Right renal cortex interstitium (tissue), 3 donors: ENCODE measurements at places on chromosomes 2 and 18.

DNA sequence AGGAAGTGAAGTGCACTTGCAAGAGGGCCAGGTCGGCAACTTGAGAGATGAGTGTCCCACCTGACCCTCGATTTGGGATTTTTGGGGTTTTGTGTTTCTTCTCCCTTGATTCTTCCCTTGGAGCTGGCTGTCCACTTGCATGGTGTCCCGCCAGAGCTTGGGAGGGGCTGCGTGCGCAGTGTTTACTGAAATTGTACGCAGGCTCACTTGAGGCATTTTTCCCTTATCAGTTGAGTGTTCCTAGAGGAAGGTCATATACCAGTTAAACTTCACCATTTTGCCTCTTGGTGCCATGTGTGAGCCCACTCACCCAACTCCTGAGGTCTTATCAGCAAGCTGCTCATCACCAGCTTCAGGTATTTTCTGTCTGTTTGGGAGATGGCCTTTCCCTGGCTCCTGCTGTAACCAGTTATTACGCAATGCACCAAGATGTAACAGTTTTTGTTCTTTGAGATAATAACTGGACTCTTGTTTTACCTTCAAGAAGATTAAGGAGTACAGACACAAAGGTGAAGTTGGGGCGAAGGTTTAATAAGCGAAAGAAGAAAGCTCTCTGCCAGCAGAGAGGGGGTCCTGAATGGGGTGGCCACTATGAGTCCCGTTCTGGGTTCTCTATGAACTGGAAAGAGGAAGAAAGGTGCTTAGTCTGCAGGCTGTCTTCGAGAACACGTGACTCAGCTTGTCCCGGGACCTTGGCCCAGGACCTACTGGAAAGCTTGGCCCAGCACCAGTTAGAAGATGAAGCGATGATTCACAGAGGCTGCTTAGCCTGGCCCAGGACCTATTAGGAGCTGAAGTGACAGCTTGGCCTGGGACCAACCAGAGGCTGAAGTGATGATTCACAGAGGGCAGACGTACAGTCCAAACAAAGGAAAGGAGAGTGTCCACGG is 21.5 kb upstream of the TXNL4A start:
- DNase-seq, result no peak

DNA sequence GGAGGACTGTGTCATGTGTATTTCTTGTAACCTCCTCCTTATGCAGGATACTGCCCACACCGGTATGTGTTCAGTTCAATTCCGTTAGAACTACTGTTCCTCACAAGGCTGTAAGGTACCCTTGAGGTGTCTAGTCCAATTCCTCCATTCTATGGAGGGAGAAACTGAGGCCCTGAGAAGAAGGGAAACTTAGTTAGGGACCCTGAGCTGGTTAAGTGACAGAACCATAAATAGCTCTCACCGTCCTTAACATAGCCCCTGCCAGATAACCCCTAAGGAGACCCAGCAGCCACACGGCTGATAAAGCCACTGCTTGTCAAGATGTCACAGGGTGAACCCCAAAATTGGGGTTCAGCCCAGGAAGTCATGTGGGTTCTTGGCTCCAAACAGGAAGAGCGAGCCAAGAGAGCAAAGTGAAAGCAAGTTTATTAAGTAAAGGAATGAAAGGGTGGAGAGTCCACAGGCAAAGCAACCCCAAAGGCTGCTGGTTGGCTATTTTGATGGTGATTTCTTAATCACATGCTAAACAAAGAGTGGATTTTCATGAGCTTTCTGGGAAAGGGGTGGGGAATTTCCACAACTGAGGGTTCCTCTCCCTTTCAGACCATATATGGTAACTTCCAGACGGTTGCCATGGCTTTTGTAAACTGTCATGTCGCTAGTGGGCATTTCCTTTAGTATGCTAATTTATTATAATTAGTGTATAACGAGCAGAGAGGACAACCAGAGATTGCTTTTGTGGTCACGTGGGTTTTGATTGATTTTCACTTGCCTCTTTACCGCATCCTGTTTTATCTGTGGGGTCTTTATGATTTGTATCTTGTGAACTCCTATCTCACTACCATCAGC is 83.4 kb upstream of the RTN4 start:
- no peak for DNase-seq

DNA sequence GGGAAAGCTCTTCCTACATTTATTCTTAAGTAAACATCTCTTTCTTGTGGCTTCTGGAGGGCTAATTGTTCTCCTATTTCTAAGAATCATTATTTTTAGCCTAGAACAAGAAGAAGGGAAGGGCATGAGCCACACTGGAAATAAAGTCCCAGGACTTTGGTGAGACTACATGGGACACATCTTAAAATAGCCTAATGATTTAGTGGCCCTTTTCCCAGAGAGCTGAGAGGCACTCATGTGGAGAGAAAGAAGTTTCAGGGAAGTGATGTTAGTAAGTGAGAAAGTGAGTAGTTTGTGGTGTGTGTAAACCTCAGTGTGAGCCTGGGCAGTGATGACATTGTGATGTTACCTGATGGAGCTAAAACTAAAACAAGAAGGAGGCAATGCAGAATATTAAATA is 14.6 kb downstream of the ITGA4 start:
- no peak for DNase-seq

- peak; percentile 75 for DNase-seq
Observed at GRCh38 chr2:48131539-48132270, 225.4 kb upstream of the FBXO11 start.

GRCh38 chr18:61402726-61403125 is 69.5 kb downstream of the CDH20 start:
- DNase-seq, result no peak

DNA sequence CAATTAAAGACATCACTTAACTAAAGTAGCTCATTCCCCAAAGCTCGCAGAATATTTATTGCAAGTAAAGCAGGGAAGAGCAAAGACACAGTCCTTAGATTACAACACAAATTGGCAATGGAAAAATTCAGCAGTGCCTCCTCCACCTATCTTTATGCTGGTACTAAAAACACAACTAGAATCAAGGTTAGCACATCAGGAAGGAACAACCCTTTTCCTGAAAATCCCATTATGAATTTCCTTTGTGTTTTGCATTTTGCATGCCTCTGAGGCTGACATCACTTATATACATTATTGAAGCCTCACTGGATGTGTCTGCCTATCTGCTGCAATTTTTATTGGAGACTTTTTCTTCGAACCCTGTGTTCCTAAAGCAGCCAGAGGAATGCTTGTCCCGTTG is 193.8 kb upstream of the STK17B start:
- DNase-seq, result no peak

- DNase-seq, result no peak
Observed at GRCh38 chr2:124258140-124258880, 233.2 kb downstream of the CNTNAP5 start.

DNA sequence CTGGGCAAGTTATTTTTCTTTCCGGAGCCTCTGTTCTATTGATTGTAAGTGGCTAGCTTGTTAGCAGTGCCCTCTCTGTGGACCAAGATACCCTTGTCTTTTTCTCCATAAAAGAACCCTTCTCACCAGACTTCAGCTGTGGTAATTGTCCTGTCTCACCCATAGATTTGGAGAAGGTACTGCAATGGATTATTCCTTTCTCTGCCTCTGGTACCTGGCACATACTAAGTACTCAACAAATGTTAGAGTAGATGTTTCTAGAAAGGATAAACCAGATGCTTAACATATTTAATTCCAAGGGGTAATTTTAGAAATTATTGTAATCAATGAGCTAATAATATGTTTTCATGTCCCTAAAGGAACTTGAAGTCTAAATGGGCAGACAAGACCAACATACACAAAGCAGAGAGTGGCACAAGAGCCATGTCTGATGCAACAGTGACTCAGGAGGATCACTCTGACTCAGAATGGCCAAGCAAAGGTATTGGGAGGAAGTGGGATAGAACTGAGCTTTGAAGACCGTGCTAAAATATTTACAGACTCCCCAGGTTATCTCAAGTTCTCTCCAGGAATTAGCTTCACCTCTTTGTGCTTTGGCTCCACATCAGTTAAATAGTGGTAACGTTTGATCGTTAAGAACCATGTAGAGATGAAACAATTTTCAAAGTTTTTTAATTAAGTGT is 129.7 kb upstream of the OSR1 start:
- DNase-seq, result no peak

DNA sequence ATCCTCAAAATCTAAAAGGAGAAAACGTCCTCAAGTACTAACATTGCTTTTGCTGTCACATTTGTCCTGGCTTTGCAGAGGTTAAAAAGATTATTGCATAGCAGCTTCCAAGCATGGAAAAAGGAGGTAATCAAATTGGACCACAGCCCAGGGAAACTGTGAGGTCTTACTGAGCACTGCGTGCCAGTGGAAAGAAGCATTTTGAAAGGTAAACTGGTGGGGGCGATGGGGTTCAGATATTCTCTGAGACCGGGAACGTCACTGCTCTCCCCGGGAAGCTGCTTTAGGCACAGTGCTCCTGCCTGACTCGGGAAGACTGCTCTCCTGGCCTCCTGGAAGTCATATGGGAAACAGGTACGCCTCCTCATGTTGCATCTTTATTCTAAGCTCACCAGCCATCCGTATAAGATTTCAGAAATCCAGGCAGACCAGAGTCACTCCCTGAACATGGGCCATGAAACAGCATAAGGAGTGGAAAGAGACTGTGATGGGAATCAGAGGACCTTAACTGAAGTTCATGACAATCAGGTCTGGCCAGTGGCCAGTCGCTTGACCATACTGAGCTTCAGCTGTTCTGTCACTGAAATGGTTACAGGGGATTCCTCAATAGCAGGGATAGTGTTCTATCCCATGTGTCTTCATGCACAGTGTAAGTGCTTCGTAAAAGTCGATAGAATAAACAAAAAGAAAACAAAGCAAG is 284.1 kb downstream of the TRIB2 start:
- no peak for DNase-seq
